Regular cardiac myocyte (primary cell): ENCODE measurements at places on chromosomes 1 and 21. TPM values are rescaled to one million over a fixed set of nuclear protein-coding genes. Genes with fewer than 3 reads are reported as not detected.

Gene CHD5
- total RNA-seq = under 0.01 TPM in 2 replicates

Gene SYDE2
- total RNA-seq = 4.6 and 5.1 TPM in 2 replicates

Gene ALPL
- 4.8 and 13.2 TPM in 2 replicates for total RNA-seq

Gene TFF3
- 0.58 TPM in 1 of 2 replicates, not detected in the other for total RNA-seq
